ENCODE measurements at places on chromosomes 11 and 22.

DNA sequence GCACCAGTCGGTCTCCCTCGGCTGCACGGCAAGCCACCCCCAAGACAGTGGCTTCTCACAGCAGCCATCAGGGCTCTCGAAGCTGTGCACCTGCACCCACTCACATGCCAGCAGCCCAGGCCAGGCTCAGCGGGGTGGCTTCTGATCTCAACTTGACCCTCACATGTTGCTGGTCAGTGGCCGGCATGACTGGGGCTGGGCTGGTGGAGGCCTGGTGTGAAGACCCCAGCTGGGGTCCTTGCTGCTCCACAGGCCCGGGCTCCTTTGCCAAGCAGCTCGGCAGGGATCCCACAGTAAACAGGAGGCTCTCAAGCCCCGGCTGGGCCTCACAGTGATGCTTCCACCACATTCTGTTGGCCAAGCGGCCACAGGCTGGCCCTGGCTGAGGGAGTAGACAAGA is 128.2 kb downstream of the BRD1 start:
- DNase-seq = no peak

DNA sequence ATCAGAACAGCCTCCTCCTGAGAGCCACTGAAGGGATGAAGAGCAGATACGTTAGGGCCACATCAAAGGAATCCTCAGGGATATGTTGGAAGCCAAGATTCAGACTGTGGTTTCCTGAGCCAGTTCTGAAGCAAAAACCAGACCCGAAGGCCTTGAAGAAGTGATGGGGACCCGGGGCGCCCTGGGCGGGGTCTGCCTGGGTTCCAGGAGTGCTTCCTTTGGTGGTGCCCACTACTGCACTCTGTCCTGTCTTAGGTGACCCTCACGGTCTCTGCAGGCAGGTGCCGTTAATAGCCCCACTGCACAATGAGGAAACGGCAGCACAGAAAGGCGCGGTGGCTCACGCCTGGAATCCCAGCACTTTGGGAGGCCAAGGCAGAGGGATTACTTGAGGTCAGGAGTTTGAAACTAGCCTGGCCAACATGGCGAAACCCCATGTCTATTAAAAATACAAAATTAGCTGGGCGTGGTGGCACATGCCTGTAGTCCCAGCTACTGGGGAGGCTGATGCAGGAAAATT is 12.9 kb upstream of the SH3BP1 start:
- no peak for DNase-seq

DNA sequence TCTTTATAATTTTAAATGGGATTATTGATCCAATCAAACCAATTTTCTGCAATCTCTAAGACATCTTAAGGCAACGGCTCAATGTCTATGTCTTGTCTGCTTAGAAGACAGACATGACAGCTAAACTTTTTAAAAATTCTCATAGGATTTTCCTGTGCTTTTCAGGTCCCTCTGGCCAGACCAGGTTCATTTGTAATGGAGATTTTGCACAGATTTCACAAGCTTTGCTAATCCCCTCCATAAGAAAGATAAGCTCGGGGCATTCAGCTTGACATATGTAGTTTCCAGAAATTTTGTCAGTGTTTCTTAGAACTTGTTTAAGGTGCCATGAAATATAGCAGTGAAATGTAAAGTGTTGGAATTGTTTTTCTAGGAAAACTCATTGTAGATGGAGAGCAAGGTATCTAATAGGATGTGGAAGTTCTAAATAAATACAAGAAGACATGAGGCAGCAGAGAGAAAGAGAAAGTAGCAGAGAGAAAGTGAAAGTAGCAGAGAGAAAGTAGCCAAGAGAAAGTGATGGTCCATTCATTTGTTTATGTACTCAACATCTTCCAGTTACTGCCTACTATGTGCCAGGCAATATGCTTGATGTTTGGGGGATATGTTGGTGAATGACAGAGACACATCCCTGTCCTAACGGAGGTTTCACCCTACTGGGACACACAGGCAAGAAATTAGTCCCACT is 219.1 kb upstream of the ARHGAP42 start:
- no peak for DNase-seq

GRCh38 chr22:29205252-29205593 is 473 bp upstream of the EMID1 start:
- no peak for DNase-seq

GRCh38 chr11:69840371-69841169 is 21.4 kb upstream of the FGF3 start:
- no peak for DNase-seq

GRCh38 chr11:111550258-111550657 is 9.7 kb downstream of the LAYN start:
- no peak for DNase-seq

- DNase-seq = no peak
Measured at GRCh38 chr22:49853981-49854831, 562 bp downstream of the ZBED4 start.

DNA sequence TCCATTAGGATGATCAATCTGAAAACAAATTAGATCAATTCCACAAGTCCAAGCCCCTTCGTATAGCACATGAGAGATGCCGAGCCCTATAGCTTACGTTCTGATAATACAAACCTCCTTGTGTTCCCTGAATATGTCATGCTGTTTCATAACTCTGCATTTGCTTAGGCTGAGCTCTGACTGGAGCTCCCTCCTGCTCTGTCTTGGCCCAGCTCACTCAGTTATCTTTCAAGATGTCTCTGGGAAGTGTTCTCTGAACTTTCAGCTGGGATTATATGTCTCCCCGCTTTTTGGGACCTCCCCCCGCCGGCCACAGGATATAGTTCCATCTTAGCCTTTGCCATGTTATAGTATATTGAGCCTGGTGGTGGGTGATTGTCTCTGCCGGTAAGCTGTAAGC is 44.0 kb downstream of the FDX1 start:
- DNase-seq = no peak

- no peak for DNase-seq
Measured at GRCh38 chr11:76625472-76626186, 44.9 kb downstream of the LRRC32 start.

DNA sequence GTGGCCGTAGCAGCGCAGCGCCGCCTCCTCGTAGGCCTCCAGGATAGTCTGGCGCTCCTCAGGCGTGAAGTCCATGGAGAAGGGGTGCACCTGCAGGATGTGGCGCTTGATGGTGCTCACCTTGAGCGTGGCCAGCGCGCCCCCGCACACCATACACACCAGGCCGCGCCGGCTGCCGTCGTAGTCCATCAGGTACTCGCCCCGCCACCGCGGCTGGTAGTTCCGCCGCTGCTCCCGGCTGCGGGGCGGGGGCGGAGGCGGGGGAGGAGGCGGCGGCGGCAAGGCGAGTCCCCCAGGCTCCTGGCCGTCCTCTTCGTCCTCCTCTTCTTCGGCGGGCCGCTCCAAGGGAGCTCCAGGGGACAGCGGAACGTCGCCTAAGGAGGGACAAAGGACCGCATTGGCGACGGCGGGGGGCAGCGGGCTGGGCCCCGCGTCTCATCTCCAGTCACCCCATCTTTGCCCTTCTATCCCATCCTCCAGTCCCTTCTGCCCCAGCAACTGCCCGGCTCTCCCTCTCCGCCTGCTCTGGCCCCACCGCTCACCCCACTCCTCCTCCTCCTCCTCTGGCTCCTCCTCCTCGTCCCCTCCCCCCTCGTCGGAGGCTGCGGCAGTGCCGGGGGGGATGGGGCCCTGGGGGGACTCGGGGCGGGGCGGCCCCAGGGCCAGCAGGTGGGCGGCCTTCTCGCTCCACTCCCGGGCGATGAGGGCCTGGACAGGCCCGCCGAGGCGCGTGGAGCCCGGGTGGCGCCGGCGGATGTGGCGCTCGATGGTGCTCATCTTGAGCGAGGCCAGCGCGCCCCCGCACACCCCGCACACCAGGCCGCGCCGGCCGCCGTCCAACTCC is 4.9 kb downstream of the ZFTA start:
- DNase-seq = no peak

- DNase-seq = no peak
Measured at GRCh38 chr11:86478348-86478747, 103.7 kb downstream of the CCDC81 start.

DNA sequence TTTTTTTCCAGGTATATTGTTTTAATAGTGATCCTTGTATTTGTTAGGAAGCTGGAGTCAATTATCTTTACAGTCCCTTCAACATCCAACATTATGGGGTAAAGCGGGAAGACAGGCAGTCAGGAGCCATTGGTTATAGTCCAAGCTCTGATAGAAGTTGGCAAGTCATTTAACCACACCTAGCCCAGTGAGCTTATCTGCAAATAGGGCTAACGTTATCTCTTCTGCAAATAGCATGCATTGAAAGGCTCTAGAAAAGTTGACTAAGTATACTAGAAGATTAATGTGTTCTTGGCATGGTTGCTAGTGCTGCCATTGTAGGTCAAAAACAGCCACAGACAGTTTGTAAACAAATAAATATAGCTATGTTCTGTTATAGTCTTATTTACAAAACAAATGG is 520.7 kb downstream of the OPCML start:
- no peak for DNase-seq

DNA sequence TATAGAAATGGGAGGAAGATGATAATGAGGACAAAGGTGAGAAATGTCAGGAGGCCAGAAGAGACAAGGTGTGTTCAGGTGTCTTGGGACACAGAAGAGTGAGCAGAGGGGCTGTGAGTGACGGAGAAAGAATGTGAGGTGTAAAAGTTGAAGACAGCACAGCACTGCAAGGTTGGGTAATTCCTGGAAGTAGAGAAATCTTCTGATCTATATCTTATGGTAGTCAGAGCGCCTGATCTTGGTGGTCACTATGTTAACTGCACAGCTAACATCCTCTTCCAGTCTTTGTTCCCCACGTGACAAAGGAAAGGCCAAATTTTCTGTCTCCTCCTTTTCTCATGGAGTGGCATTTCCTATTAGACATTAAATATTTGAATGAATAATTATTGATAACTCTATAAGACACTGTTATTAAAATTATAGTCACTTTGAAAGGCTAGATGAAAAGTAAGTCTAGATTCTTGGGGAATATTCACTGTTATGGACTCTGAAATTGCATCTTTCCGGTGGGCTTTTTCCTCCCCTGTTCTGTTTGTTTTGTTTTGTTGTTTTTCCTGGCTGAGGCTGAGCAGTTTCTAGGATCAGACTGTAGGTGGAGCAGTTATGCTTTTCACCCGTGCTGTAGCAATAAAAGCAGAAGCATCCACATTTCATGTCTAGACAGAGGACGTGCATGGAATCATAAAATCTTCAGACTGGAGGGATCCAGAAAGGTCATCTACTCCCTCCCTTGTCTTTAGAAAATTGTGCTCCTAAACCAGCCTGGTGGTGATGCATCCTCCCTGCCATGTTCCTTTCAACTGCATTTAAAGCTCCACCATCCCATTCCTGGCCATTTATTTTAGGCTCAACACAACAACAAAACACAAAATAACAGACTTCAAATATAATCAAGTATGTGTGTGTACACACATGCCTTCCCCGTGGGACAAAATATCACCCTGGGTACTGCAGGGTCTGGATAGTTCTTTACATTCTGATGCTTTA is 26.6 kb downstream of the SC5D start:
- DNase-seq = no peak

- no peak for DNase-seq
Measured at GRCh38 chr11:9738116-9738515, 74.2 kb downstream of the SWAP70 start.

GRCh38 chr11:47667135-47667534 is 24.8 kb upstream of the MTCH2 start:
- DNase-seq = no peak

DNA sequence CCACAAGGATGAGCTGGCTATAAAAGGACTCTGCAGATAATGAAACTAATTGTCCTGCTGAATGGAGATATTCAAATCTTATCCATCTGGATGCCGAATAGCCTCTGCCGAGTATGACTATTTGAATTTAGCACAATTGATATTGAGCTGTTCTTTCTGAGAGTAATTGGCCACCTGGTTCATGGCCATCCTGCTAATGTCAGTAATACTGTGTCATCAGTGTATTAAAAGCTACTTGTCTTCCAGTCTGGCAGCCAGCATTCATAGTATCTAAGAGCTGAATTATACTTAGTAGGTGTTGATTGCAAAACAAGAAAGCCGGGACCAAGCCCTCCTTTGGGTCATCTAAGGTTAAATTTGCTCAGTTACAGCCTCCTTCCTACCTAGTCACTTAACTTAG is 310.7 kb upstream of the NCAM1 start:
- DNase-seq = no peak

DNA sequence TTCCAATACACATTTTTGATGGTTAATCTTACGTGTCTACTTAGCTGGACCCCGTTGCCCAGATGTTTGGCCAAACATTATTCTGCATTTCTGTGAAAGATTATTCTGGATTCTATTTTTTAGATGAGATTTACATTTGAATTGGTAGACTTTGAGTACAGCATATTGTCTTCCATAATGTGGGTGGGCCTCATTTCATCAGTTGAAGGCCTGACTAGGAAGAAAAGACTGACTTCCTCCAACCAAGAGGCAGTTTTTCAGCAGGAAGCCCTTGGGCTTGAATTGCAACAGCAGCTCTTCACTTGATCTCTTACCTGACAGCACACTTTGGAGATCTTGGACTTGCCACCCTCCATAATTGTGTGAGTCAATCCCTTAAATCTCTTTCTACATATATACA is 58.7 kb downstream of the FDX1 start:
- no peak for DNase-seq

- DNase-seq = no peak
Measured at GRCh38 chr11:42974510-42975179, 337.2 kb upstream of the API5 start.

DNA sequence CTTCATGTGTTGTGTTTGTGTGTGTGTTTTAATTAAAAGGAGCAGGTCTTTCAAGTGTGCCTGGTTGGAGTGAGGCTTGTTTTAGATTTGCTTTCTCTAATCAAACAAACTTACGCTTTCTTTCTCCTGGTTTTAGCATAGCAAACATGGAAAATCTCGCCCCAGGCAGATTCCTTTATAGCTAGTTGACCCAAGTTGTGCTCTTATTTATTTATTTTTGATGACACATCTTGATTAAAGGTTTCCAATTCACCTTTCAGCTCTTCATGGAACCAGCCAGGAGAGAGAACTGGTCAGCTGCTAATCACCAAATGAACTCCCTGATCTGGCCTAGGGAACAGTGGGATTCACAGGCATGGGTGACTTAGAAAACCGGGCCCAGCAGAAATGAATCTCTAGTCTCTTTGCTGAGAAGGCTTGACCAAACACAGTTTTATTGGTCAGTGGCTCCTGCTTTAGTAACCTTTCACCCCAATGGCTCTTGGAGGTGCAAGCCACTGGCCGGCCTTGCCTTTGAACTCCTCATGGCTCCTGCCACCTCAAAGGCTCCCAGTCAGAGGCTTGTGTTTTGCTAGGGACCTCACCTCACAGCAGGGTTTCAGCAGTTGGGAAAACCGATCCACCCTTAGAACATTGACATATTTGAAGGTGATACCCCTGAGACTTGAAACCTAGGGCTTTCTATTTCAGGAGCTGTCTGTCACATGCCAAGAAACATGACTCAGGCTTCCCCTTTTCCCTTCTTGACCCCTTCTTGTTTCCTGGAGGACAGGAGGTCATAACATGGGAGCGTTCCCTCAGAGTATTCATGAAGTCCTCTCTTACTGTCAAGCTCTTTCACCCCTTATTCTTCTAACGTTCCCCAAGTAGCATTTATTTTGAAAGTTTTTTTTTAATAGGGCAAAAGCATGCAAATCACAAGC is 48.8 kb downstream of the EXT2 start:
- no peak for DNase-seq

DNA sequence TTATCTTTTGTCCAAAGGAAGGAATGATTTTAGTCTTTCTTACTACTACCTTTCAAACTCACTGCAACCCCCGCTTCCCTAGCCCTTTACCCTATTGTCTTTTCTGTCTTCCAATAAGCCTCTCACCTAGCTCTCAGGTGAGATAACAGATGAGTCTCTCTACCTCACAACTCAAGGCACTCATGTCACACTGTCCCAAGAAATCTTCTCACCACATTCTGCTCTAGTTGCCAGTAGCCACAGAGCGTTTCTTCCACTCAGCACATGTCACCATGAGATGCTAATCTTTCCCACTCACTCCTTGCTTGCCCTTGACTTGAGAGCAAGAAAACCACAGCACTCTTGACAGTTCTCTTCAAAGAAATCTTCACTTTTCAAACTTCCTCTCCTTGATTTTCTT is 32.7 kb upstream of the TMEM41B start:
- no peak for DNase-seq

All from stimulated activated CD8-positive, alpha-beta memory T cell treated with anti-CD3 and anti-CD28 coated beads, Interleukin-7, amount 100 ng/mL, for 24 hours (primary cell).